ENCODE measurements at places on chromosomes 13 and 19. TPM values are rescaled to one million over a fixed set of nuclear protein-coding genes. Genes with fewer than 3 reads are reported as not detected.

DNA sequence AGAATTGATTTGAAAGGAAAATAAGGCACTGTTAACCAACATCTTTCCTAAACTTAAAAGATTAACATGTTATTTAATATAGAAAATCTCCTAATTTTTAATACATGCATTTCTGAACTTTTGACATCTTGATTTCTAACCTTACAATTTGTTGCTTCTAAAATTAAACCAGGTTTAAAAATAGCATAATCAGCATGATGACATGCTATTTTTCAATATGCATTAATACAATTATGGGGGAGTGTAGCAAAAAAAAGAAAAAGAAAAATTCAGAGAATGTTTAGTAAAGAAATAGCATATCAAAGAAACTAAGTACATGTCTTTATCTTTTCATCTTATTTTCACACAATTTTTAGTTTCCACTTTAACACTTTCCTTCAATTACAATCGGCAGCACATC, 98.7 kb downstream of the PCDH9 start:
- no peak for DNase-seq

Gene ALKBH7
- 45.3 TPM for total RNA-seq

Gene FFAR3
- 1.6 TPM for total RNA-seq

Gene PEG3
- not detected for total RNA-seq

Gene TSKS
- not detected for total RNA-seq

Gene SIGLEC5
- total RNA-seq, result not detected

Gene CLEC4G
- not detected for total RNA-seq

DNA sequence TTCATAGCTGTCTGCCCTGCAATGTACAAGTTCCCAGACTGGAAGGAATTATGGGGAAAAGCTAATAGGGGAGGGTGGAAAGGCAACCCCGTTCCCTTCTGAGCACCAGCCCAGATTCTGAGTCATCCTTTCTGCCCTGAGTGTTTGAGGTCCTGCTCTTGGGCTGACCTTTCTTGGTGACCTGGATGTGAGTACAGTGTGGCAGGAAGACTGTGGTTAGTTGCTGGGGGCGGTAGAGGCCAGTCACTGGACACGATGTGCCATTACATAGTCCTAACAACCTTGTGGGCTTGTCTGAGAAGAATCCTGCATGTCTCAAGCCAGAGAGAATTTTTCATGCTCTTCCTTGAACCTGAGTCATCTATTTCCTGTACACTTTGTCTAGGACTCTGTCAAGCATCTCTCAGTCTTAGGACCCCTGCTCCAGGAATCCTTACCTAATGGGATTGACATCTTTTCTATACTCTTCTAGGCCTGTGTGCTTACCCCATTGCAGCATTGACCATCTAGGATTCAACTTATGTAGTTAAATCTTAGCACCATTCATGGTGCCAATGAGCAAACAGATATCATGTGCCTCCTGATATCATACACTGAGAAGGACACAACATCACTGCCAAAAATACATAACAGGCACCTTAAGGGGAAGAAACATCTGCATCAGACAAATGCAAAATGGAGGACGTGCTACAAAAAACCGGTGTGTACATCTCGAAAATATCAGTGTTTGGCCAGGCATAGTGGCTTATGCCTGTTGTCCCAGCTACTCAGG, 8.1 kb upstream of the ANGPTL4 start:
- DNase-seq, result peak; percentile 53

- no peak for DNase-seq
Measured at GRCh38 chr19:51550848-51551672, 19.6 kb upstream of the SIGLEC6 start.

Gene IL17D
- total RNA-seq, result 3.7 TPM

DNA sequence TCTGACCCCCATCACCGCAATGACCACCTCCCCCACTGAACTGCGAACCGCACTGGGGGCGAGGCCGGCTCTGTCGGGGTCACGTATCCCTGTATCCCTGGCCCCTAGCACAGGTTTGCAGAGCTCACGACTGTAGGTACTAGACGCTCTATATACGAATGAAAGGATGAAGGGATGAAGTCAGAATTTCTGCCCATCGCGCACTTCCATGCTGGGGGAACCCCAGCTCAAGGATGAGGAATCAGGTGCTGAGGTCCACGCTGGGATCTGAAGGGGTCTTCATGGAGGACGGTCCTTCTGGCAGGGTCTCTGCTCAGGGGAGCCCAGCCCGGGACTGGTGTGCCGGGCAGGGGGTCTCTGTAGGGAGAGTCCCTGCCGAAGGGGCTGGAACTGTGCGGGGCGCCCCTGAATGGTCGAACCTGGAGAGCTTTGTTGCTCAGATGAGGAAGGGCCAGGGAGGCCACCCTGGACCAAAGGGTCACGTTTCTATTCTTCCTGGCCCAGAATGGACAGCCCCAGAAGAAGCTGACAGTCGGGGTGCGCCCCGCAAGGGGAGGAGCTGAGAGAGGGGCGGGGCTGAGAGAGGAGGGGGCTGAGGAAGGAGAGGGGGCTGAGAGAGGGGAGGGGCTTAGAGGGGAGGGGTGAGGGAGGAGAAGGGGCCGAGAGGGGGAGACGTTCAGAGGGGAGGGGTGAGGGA, 37.9 kb upstream of the SEMA6B start:
- no peak for DNase-seq

Gene CPB2
- total RNA-seq, result 54.6 TPM

DNA sequence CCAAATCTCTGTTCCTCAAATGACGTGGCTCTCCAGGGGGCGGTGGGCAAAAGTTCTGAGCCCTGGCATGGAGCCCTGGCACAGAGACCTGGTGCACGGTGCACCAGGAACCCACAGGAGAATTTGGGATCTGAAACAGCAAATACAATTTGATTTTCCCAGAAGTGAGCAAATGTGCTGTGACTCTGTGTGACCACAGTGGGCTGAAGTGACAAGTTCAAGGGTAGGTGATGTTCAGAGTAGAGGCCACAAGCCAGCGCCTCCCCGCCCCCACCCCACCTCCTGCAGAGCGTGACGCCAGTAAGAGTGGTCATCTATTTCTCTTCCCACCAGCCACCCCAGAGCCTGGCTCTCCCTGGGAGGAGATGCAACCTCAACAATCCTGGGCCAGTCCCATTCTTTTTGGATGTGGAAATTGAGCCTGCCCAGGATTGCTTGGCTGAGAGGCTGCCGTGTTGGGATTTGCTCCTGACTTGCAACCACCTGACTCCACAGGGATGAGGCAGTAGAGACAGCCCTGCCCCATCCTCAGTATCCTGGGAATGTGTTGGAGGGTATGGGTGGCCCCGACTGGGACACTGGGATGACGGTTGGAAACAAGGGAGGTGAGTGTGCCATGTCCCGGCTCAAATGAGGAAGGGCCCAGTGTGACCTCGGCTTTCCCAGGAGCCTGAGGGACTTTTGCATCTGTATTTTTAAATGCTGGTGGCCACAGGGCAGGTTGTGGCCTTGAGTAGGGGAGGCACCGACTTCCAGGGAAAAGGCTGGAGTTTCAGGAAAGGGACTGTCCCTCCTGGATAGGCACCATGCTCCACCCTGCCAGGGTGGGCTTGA, 11.1 kb upstream of the BCL3 start:
- no peak for DNase-seq

DNA sequence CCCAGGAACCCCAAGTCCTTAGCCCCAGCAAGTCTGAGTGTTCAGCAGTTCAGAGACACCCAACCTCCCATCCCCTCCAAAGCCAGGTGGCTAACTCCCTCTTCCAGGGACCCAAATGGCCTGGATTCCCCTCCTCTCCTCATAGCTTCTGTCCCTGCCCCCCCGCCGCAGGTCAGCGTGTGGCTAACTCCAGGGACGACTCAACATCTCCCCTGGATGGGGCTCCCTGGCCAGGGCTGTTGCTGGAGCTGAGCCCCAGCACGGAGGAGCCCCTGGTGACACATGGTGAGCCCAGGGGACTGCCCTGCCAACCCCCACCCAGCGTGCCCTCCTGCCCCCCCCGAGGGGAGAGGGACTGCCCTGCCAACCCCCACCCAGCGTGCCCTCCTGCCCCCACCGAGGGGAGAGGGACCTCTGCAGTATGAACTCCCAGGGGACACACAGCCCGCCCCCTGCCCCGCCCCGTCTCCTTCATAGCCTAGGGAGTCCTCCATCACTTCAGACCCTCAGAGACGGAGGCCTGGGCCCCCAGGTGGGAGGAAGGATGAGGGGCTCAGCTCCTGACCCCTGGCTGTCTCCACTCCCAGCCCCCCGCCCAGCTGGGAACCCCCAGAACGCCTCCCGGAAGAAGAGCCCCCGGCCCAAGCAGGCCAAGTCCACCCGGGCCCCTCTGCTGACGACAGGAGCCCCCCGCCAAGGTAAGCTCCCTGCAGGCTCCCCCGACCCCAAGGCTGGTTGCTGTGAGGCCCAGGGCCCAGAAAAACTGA, 1.7 kb downstream of the SSC5D start:
- DNase-seq, result no peak

GRCh38 chr13:113656003-113656588, 1.9 kb downstream of the ATP4B start:
- no peak for DNase-seq

- DNase-seq, result peak; percentile 44
Measured at GRCh38 chr19:48881741-48882657, 9.8 kb downstream of the PPP1R15A start.

DNA sequence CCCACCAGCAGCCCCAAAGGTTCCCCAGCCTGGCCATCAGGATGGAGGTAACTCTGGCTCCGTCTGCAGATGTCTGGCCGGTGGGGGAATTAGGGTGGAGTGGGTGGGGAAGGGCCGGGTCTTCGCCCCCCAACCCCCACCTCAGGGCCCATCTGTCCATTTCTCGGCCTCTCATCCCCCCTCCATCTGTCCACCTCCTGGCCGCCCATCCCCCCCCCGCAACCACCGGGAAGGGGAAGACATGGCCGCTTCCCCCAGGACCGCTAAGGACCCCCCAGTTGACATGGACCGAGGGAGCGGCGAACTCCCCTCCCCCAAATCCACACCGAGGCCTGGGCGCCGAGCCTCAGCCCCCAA, 793 bp downstream of the LRFN1 start:
- no peak for DNase-seq

Gene MIA
- not detected for total RNA-seq
